Stimulated activated CD8-positive, alpha-beta memory T cell treated with anti-CD3 and anti-CD28 coated beads, Interleukin-7, amount 100 ng/mL, for 4 hours (primary cell): ENCODE measurements at places on chromosomes 3 and 15.

- DNase-seq, result no peak
Observed at GRCh38 chr3:187640569-187641059, 29.6 kb downstream of the SST start.

DNA sequence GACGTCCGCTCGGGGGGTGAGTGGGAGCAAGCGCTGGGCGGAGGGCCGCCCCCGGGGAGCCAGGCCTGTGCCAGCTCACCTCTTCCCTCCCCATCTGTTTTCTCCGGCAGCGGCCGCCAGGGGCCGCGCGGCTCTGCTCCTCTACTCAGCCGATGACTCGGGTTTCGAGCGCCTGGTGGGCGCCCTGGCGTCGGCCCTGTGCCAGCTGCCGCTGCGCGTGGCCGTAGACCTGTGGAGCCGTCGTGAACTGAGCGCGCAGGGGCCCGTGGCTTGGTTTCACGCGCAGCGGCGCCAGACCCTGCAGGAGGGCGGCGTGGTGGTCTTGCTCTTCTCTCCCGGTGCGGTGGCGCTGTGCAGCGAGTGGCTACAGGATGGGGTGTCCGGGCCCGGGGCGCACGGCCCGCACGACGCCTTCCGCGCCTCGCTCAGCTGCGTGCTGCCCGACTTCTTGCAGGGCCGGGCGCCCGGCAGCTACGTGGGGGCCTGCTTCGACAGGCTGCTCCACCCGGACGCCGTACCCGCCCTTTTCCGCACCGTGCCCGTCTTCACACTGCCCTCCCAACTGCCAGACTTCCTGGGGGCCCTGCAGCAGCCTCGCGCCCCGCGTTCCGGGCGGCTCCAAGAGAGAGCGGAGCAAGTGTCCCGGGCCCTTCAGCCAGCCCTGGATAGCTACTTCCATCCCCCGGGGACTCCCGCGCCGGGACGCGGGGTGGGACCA is 632 bp upstream of the CRELD1 start:
- DNase-seq, result peak; percentile 91

DNA sequence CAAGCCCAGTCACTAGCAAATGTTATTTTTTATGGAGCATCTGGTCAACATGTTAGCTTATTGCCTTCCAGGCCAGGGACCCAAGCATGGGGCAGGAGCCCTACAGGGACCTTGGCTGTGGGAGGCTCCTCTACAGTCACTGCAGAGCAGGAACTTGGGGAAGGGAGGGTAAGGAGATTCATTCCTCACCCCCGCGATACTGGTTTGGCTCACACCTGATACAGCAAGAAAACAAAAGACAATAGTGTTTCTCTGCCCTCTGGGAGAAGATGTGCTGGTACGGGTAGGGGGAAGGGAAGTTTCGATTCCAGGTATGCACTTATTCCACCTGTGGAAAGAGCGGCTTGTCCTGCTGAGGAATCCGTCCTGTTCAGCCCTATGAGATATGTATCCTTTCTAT is 77.6 kb downstream of the SLC12A8 start:
- DNase-seq, result no peak

DNA sequence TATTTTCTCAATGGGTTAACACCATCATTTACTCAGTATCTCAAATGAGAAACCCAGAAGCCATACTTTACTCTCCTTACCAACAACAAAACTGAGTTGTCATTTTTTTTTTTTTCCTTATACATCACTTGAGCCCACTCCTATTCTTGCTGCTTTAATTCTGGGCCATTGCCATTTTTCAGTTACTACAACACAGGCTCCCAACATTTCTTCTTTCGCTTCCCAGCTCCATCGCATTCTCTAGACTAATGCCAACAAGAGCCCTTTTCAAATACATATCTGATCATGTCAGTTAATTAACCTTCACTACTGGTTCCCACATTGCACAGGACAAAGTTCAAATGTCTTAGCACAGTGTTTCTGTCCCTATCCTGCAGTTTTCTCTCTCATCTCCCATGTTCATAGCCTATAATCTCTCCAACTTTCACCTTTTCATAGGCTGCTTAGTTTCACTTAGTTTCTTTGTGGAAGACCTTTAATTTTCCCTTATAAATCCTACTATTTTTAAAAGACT is 22.5 kb upstream of the ANXA2 start:
- DNase-seq, result no peak

GRCh38 chr3:109731639-109732473 is 394.5 kb upstream of the DPPA4 start:
- peak; percentile 23 for DNase-seq
